ENCODE measurements at places on chromosomes 4 and X.

DNA sequence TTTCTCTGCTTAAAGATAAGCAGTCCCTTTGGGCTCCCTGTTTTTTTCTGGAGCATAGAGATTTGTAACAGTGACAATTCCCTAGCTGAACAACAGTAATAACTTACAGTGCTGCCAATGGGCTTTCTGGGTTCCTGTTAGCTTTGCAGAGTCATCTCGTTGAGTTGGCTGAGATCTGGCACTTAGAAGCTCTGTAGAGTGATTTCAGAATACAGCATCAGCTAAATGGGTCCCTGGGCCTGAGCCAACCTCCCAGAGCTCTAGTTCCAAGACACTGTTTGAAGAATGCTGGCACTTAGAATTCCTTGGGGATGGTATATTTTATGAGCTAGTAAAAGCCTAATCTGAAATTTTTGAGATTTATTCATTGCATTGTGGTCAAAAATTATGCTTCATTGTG, 43.5 kb upstream of the SERTM2 start:
- DNase-seq: no peak

- no peak for DNase-seq
These were observed 20.2 kb downstream of the PDCL2 start for GRCh38 chr4:55571806-55572205.

DNA sequence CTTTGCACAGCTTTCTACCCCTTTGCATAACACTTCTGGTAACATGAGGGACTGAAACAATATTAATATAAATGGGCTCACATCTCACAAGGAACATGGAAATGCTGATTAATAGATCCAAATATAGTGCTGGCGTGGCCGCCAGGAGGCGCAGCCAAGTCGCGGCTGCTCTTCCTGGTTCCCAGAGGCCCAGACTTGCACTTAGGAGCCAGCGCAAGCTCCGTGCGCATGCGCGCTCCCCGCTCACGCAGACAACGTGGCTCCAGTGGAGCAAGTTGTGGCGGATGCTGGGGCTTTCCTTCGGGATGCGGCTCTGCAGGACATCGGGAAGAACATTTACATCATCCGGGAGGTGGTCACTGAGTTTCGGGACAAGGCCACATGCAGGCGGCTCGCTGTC, 318.3 kb upstream of the SLC7A11 start:
- no peak for DNase-seq

DNA sequence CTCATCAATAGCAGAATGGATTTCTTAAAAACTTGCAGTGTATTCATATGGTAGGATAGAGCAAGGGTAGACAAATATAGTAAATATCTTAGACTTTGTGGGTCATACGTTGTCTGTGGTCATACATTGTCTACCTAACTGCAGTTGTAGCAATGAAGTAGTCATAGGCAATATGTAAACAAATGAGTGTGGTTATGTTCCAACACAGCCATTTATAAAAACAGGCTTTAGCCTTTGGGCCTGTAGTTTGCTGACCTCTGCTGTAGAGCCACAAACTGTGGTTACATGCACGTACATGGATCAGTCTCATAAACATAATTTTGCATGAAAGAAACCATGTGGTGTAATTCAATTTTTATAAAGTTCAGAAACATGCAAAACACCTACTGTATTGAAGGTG, 98.9 kb downstream of the LARP1B start:
- no peak for DNase-seq

DNA sequence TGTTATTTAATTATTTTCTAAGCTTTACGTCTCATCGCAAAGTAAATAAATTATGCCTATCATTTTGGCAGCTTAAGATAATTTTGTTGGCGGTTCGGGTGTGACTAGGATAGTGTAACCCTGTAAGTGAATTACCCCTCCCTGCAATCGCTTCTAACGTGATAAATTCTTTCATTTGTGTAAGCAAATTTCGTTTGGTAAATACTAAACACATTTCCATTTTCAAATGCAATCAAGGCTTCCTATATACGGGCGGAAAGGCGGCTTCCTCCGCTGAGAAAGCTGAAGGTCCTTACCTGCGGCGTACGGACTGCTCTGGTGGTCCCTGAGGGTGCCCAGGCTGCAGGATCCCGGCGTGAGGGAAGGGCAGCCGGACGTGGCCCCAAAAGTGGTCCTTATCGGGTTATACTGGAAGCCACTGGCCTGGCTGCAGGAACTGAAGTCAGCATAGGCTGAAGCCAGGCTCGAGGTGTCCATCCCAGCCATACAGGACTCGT, 403 bp downstream of the PHOX2B start:
- no peak for DNase-seq

GRCh38 chr4:68683034-68683433, 12.6 kb upstream of the UGT2B15 start:
- no peak for DNase-seq

DNA sequence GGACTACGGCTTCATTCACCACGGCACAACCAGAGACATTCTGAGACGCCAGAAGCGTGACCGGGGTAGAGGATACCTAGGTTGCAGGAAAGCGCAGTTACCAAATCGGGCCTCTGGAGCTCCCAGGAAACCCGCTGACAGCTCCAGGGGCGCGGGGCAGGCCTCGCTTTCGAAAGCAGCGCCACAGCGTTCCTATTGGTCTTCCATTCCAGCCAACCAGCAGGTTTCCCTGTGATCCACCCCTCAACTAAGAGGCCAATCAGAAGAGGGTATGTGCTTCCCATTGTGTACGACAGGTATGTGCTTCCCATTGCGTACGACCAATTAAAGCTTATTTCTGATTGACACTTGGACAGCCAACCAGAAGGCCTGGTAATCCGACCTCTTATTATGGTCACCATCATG, 14.9 kb downstream of the SNX12 start:
- DNase-seq: no peak

GRCh38 chr4:84164201-84164600, 334.9 kb downstream of the NKX6-1 start:
- no peak for DNase-seq

- DNase-seq: no peak
These were observed 46.8 kb downstream of the CRLF2 start for GRCh38 chrX:1165535-1166196.

GRCh38 chr4:20255251-20255586, 3.5 kb downstream of the SLIT2 start:
- no peak for DNase-seq

GRCh38 chr4:122117743-122118142, 34.4 kb upstream of the BLTP1 start:
- no peak for DNase-seq

DNA sequence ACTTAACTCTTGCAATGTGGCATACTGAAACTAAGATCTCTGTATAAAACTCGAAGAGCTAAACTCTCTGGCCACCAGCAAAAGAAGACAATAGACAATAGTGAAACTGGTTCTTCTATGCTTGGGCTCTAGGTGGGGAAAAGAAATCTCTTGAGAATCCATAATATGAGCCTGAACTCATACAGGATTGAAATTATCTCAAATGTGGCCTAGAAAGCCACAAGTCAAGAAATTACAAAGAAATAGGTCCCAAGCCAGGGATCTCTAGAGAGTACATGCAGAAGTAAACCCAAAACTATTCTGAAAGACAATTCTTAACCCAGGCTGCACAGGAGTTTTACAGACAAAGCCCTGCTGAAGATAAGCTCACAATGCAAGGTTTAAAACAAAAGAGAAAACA, 127.4 kb downstream of the ANAPC10 start:
- no peak for DNase-seq
